ENCODE measurements at places on chromosomes 7 and 10.

- DNase-seq = no peak
These were observed 3.5 kb downstream of the ERLIN1 start for GRCh38 chr10:100182281-100182680.

DNA sequence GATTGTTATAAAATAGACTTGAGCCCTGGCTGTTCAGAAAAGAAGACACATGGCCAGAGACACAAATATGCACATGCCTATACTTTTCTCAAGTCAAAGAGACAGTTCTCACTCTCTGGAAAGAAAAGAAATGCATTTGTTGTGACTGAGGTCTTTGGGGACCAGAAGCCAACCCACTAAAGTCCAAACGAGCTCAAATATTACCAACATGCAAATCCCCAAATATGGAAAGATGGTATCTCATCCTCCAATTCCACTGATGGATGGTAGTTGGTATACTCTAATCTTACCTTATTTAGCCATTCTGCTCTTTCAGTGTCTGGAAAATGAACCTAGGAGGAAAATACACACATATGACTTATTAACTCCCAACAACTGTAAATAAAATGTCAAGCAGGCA lies 30.6 kb downstream of the ESYT2 start:
- no peak for DNase-seq

DNA sequence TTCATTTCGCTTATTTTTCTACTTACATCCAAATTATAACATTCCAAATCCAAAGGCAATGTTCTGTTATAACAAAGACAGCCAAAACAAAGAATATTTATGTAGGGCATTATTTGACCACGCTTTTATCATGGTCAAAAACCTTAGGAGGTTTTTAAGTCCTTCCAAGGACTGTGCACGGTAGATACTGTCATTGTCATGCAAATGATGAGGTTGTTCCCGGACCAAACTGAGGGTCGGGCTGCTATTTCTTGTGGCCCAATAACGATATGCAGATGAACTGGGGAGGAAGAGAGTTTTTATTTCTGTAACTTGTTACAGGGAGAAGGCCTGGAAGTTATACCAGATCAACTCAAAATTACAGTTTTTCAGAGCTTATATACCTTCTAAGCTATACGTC lies 56.6 kb upstream of the STEAP4 start:
- DNase-seq = no peak

- DNase-seq = no peak
These were observed 139.4 kb downstream of the KCNMA1 start for GRCh38 chr10:77498210-77498609.

- DNase-seq = no peak
These were observed 9.4 kb downstream of the PRSS58 start for GRCh38 chr7:142248166-142249160.

GRCh38 chr7:35828817-35829216 lies 28.0 kb downstream of the SEPTIN7 start:
- DNase-seq = no peak

DNA sequence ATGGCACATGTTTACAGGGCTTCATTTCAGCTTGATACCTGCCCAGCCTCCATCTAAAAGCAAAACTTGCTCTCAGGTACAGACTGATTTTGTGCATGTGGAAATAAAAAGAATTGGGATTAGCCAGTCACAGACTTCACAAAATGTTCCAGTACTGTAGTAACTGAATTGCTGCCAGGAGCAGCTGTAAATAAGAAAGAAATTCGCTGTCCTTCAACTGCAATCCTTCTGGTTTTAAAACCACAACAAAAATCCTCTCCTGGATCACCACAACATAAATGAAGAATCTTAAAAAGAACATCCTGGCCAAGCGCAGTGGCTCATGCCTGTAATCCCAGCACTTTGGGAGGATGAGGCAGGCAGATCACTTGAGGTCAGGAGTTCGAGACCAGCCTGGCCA lies 3.9 kb upstream of the MIOS start:
- no peak for DNase-seq

DNA sequence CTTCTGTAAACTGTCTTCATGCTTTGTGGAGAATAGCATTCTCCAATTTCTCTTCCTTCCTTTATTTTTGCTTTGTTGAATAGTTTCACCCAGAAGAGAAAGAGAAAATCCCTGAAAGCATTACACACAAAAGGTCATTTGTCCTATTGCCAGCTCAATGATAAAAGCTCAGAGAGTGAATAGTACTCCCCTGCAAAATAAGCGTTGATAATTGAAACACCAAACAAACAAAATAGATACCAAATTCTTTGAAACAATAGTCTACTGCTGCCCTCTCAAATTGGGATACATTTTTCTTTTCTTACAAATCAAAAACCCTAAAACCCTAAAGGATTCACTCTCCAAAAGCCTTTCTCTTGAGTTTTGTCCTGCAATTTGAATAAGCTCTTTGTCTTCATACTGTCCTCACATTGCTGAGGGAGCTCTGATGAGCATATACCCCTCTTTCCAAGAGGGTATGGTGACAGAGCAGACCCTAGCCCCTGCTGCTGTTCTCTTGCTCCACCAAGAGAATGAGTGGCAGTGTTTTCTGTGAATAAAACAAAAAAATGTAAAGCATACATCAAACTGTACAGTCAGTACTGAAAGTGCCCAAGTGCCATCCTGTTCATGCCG lies 134.4 kb downstream of the CSTF2T start:
- DNase-seq = no peak

GRCh38 chr10:127855976-127856375 lies 36.8 kb downstream of the CLRN3 start:
- DNase-seq = no peak

- DNase-seq = no peak
These were observed 72.8 kb upstream of the CUX1 start for GRCh38 chr7:101744588-101744987.

- no peak for DNase-seq
These were observed 46.5 kb upstream of the IL6 start for GRCh38 chr7:22680482-22680911.

GRCh38 chr10:132528064-132528691 lies 9.4 kb upstream of the INPP5A start:
- no peak for DNase-seq

- DNase-seq = no peak
These were observed 35.9 kb upstream of the FZD1 start for GRCh38 chr7:91228327-91228726.

- no peak for DNase-seq
These were observed 83.1 kb downstream of the PDGFA start for GRCh38 chr7:436367-437128.

- DNase-seq = no peak
These were observed 79.9 kb downstream of the CNNM2 start for GRCh38 chr10:102997998-102998397.

- no peak for DNase-seq
These were observed 15.8 kb downstream of the ZNF25 start for GRCh38 chr10:37960591-37961137.

All from cortex of kidney (tissue), 1 donor.